ENCODE measurements at places on chromosomes 5 and 9.
A peak's percentile ranks its signal among the peaks of the same experiment; 100 is the strongest.

- no peak for DNase-seq
Measured at GRCh38 chr9:4131946-4132345, 167.9 kb downstream of the GLIS3 start.

- peak; percentile 5 for DNase-seq
Measured at GRCh38 chr5:111697215-111697614, 59.8 kb downstream of the NREP start.

DNA sequence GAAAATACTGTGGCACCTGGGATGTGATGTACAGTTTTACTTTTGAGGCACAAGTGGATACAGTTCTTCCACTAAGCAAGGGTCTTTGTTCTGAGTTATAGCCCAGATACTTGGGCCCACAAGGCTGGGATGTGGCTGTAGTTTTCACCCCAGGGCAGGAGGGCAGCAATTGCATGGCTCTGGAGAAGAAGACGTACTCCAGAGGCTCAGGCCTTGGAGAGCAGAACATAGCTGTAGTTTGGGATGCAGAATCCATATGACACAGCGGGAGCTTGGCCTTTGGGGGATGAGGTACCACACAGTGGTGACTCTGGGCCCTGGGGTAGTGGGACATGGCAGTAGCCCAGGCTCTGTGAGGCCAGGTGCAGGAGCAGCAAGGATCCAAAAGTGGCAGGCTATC, 110.8 kb upstream of the FSTL4 start:
- DNase-seq = no peak

DNA sequence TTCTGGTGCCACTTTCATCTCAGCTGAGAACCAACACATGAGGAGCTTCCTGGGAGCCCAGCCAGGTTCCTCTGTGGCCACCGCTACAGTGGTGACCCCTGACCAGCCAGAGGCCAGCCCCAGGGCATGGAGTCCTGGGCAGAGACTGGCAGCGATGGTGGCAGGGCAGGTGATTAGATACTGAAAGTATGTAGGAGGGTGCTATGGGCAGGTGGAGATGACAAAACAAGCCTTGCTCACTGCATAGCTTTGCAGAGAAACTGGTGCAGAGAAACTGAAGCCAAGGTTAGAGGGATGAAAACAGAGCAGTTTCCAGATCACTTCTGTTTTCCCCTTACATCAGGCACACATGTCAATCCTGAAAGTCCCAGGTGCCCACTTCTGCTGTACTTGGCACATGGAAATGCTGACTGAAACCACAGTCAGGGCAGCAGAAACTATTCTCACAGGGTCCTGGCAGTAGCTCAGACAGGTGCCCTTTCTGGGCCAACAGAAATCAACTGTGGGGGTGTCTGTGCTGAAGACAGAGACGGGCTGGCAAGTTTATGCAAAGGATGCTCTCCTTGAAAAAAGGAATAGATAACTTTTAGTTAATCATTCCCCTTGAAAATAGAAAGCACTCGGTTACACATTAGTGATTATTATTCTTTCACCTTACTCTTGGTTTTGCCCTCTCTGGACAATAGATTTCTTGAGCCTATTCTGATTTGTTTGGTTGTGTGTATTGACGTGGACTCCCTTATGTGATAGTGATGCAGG, 90.3 kb downstream of the ANKRD55 start:
- DNase-seq = no peak

GRCh38 chr5:98111686-98112085, 661.8 kb upstream of the RGMB start:
- no peak for DNase-seq

Data from DMS 273 treated with DMSO at 0.1 percent for 48 hours (cell line).